ENCODE measurements at places on chromosomes 12 and 14.
A peak's percentile ranks its signal among the peaks of the same experiment; 100 is the strongest.

DNA sequence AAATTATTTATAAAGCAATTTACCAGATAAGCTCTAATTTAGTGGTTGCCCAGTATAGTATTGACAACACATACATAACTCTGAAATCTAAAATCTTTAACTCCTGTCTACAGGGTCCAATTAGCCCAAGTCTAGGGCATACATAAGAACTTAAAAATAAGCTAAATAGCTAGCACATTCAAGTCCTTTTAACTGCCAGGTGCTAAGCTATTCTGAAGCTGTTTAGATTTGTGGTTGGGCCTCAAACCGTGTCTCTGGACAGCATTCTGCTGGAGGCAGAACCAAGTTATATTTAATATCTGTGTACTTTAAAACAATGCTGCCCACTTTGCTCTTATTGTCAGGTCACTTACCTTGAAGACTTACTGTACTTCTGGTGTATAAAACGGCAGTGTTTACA lies 19.0 kb downstream of the RPS6KA5 start:
- no peak for DNase-seq

DNA sequence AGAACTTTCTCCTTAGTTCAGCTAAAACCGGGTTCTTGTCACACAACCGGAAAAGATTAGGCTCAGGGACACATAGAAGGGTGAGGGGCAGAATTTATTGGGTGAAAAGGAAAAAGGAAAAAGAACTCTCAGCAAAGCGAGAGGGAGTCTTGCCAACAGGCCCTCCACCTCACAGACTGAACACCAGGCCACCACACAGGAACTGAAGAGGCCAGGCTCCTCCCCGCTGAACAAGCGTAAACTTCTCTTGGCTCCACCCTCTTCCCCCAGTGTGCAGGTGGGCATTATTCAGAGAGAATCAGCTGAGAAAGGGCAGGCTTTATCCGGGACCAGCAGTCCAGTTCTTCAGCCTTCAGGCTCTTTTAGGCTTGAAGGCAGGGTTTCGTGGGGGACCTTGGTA lies 125.6 kb upstream of the FGD4 start:
- peak; percentile 16 for DNase-seq

GRCh38 chr12:71797531-71797930 lies 42.0 kb upstream of the TBC1D15 start:
- DNase-seq, result no peak

GRCh38 chr14:40340708-40341107 lies 908.5 kb upstream of the FBXO33 start:
- DNase-seq, result no peak

- DNase-seq, result no peak
These were observed 25.1 kb downstream of the ANKS1B start for GRCh38 chr12:99959549-99960170.

DNA sequence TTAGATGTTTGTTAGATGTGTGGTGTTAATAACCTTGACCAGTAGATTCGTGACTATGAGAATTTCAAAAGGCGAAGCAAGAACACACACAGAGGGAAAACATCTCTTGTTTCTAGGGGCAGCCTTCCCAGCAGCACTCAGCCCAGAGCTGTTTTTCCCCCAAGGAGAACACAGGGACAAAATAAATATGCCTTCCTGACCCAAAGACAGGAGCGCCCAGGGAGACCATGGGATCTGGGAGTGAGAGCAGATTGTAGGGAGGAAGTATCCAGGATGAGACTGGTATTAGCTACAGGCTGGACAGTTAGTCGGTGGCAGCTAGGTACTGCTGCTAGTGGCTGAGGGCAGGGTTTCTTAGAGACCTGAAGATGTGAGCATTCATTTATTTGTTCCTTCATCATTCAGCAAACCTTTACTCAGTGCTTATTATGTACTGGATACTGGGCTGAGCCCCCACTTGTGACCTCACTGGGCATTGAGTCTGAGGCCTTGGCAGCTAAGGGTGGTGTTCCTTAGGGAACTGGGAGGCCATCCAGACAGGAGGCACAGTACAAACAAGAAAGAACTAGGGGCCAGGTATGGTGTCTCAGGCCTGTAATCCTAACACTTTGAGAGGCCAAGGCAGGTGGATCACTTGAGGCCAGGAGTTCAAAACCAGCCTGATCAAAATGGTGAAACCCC lies 469.8 kb downstream of the ZFP36L1 start:
- no peak for DNase-seq

- DNase-seq, result no peak
These were observed 39.5 kb upstream of the STXBP6 start for GRCh38 chr14:25089496-25089895.

DNA sequence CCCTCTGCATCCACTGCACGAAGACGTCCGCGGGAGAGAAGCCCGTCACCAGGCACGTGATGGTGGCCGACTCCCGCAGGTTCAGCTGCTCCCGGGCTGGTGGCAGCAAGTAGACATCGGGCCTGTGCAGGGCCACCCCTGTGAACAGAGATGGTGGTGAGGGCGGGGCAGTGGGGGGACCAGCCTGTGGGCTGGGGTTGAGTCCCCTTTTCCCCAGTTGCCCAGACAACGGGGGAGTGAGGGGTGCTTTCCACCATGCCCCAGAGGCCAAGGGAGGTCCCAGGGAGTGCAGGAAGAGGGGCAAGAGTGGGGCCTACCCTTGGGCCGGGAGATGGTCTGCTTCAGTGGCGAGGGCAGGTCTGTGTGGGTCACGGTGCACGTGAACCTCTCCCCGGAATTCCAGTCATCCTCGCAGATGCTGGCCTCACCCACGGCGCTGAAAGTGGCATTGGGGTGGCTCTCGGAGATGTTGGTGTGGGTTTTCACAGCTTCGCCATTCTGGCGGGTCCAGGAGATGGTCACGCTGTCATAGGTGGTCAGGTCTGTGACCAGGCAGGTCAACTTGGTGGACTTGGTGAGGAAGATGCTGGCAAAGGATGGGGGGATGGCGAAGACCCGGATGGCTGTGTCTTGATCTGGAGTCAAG lies 328.3 kb downstream of the TMEM121 start:
- DNase-seq, result no peak

GRCh38 chr14:89721956-89722355 lies 232.6 kb downstream of the EFCAB11 start:
- no peak for DNase-seq

DNA sequence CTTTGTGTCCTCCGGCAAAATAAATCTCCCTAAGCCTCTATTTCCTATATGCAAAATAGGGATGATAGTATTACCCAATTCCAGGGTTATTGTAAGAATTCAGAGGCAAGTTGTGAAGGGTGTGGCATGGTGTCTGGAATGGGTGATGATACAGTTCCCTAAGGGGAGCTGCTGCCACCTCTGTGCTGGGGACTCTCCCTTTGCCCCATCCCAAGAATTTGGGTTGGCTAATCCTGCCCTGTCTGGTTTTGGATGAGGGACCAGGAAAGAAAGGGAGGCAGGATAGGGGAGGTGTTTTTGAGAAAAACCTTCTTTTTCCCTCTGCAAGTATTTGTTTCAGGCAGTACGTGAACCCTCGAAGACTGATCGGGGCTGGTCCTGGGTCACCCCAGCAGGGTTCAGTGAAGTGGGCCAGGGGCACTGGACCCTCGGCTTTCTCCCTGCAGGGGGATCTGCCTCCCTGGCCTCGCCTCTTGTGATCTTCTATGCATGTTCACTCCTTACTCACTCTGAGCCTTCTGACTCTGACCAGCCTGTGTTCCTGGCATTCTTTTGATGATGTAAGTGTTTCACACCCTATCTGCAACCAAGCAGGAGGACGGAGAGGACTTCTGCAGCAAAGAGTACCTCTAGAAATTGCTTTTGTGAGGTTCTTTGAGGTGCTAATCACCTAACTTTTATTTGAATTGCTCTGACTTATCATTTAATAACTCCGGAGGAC lies 60.8 kb downstream of the RASSF3 start:
- no peak for DNase-seq

DNA sequence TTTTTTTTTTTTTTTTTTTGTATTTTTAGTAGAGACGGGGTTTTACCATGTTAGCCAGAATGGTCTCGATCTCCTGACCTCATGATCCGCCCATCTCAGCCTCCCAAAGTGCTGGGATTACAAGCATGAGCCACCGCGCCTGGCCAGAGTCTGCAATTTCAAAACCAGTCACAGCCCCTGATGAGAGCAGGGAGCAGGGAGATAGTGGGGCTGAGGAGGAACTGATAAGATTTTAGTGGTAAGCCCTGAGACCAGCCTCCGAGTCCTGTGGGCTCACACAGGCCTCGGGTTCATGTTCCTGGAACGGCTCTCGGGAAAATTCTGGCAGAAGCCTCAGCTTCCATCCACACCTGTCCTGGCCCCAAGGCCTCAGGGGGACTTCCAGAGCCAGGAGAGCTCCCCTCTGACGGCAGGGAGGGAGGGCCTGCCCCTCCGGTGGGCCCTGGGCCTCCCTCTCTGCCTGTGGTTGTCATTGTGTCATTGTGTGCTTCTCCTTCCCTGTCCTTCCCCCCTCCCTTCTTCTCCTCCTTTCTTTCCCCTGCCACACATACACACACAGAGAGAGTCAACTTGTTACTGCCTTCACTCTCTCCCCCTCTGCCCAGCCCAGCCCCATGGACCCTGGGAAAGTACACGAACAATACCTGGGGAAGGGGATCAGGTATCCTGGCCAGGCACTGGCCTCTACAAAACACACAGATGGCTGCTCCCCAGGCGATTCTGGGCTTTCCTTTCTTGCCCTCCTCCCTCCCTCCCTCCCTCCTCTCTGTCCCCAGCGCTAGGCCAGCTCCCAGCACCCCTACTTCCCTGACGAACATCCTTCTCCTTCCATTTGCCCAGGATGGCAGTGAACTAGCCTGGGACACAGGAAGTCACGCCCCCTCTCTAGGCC lies 294.1 kb downstream of the DPF3 start:
- DNase-seq, result no peak

DNA sequence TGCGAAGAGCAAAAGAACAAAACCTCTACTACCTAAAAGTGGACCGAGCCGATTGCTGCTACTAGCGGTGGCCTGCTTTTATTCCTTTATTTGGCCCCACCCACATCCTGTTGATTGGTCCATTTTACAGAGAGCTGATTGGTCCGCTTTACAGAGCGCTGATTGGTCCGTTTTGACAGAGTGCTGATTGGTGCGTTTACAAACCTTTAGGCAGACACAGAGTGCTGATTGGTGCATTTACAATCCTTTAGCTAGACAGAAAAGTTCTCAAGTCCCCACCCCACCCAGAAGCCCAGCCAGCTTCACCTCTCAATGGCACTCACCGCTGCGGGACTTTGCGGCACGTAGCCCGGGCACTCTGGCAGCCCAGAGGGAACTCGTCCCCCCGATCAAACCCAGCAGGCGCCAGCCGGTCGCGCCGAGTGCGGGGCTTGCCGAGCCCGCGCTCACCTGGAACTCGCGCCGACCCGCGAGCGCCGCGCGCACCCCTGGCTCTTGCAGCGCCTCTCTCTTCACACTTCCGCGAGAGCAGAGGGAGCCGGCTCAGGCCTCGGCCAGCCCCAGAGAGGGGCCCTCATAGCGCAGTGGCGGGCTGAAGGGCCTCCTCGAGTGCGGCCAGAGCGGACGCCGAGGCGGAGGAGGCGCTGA lies 8.7 kb upstream of the FGD4 start:
- DNase-seq, result peak; percentile 78

GRCh38 chr12:58105225-58106119 lies 164.1 kb downstream of the ATP23 start:
- DNase-seq, result no peak

DNA sequence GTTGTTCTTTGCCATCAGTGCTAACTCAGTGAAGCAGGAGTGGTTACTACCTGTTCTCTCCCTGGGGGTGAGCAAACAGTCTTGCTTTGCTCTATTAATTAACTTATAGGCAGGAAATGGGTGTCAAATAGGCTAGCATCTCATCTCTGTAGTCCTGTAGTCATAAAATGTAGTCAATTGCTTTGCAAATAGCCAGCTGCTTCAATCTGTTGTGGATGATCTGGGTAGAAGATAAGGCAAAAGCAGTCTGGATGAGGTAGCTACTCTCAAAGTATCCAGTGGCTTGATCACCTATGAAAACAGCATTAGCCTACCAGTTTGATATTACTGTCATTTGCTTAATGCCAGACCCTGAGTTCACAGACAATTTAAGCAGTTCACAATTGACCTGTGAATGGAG lies 369.0 kb upstream of the TMTC1 start:
- no peak for DNase-seq

- DNase-seq, result no peak
These were observed 11.9 kb downstream of the PLEKHG6 start for GRCh38 chr12:6322352-6322751.

DNA sequence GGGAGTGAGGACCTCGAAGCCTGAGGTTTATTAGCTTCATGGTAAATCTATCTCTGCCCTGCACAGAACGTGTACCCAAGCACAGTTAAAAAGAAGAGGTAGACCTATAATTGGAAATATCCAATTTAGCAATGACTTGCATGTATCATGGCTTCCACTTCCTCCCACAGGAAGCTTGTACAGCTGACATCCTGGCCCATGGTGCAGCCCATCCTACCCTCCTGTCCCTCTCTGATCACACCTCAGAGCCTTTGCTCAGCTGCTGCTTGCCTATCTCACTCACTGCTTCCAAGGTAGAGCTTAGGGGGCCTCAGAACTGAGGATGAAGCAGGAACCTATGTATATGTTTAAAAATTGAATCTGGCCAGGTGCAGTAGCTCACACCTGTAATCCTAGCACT lies 4.3 kb upstream of the BCDIN3D start:
- DNase-seq, result no peak

DNA sequence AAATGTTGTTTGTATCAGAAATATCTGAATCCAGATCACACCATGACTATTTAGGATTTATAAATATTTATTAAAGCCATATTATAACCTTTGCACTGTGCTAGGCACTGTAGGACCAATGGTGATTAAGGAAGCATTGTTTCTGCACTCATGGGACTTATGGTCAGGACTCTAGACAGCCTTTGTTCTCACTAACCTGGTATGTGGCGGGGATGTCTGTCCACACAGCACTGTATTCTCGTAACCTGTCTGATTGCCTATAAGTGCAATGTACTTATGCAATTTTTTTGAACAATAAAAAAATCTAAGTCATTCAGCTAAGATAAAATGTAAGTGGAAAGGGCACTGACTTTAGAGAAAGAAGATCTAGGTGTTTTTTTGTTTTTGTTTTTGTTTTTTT lies 6.7 kb upstream of the SSPN start:
- no peak for DNase-seq
